ENCODE measurements at places on chromosomes 11 and 22. TPM values are rescaled to one million over a fixed set of nuclear protein-coding genes. Genes with fewer than 3 reads are reported as not detected.

HTR3A gene
- total RNA-seq, result not detected

GRAP2 gene
- not detected for total RNA-seq

MMP13 gene
- total RNA-seq, result not detected

RIMBP3C gene
- 0.09 TPM for total RNA-seq

CSF2RB gene
- 7.1 TPM for total RNA-seq

CHRDL2 gene
- total RNA-seq, result not detected

DNA sequence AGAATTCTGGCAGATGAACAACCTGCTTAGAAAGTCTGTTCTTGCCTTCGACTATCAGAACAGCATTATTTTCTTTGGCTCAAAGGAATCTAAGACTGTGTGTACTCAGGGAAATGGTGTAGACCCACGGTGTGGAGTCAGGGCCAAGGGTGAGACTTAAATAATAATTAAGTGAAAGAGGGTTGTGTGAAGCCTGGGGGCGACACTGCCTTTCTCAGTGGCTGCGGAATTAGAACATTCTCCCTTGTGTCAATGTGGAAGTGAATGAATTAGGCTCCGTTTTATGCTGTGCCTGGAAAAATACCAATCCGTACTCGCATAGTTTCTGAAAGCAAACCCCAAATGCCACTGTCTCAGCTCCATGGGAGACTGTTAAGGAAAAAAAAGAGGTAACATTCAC is 50.7 kb downstream of the NAV2 start:
- peak; percentile 43 for DNase-seq

GRCh38 chr11:67002297-67002913 is 20.5 kb upstream of the SYT12 start:
- DNase-seq, result no peak

GRCh38 chr22:30885591-30885990 is 83.0 kb downstream of the MORC2 start:
- no peak for DNase-seq

GRCh38 chr22:17772958-17773605 is 1.2 kb downstream of the BID start:
- no peak for DNase-seq

DNA sequence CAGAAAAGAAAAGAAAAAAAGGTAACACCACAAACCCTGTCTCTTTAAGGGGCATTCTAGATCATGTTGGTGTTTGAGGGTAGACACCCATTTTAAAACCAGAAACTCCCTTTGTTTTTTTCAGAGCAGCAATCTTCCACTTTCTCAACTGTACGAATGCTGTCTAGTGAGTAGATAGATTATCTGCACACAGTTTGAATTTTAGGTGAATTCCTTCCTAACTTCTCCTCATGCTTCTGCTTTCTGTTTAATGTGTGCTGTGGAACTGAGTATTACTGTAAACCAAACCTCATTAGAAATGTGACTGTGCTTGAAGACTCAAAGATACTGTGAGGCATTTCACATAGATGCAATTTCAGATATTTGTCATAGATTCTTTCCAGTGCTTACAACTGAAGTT is 102.4 kb downstream of the PRMT3 start:
- DNase-seq, result no peak

- DNase-seq, result no peak
Measured at GRCh38 chr22:39456522-39457197, at the start of gene MGAT3. Gene MGAT3 (plus strand): TSS chr22:39457012. CDS start chr22:39487348, 30,336 bp downstream.

DNA sequence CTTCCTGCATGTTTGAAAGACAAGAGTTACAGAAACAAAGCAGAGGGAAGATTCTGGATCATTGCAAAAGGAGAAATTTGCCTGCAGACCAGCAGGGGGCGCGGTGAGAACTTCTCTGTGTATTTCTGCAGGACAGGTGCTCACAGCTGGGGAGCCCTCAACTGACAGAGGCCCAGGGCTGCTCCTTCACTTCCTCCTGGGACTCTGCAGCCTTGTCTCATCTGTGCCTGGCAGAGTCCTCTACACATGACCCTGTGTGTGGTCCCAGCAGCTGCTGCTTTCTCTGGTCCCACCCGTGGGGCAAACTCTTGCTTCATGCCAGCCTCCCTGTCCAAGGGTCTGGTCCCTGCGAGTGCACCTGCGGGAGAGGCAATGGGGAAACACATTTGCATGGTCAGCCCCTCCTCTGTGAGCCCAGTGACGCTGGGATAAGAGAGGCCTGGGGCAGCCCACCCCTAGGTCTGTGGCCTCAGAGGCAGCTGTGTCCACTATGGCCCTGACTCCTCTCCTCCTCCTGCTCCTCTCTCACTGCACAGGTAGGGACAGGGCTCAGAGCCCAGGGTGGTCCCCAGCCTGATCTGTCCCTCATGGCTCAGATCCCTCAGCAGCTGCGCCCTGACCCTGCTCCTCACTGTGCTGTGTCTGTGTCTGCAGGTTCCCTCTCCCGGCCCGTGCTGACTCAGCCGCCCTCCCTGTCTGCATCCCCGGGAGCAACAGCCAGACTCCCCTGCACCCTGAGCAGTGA is 43.2 kb upstream of the VPREB1 start:
- DNase-seq, result peak; percentile 53

- no peak for DNase-seq
Measured at GRCh38 chr11:12223771-12224536, 113.6 kb downstream of the MICAL2 start.

DNA sequence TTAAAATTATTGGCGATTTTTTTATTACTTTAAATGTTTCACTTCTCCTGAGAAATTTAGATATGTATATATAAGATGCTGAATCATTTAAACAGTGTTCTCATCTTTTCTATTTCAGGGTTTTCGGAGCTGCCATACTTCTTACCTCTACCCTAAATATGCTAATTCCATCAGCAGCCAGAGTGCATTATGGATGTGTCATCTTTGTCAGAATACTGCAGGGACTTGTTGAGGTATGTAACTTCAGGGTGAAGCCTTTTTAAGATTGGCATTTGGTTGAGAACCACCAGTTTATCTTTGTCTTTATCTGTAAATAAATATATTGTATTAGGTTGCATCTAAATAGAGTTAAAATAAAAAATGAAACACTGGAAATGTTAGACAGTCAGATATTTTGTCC is 21.1 kb downstream of the SLC17A6 start:
- no peak for DNase-seq

DNA sequence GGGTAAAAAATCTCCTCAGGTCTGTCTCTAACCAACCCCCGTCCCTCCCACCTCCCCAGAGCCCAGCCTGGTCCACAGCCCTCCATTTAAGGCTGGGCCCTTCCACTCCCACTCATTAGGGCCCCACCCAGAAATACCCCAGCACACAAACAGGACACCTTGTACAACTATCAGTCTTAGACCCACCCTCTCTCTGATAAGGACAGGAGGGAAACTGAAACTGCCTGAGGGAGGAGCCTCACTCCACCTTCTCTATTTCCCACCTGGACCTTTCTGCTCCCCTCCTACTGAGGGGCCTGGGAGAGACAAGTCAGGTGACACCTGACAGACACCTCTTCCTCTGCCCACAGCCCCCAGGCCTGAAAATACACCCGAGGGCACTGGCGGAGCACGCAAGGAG is 90.2 kb downstream of the PLEKHA7 start:
- DNase-seq, result no peak

- no peak for DNase-seq
Measured at GRCh38 chr22:30824096-30824495, 129.4 kb downstream of the OSBP2 start.

DNA sequence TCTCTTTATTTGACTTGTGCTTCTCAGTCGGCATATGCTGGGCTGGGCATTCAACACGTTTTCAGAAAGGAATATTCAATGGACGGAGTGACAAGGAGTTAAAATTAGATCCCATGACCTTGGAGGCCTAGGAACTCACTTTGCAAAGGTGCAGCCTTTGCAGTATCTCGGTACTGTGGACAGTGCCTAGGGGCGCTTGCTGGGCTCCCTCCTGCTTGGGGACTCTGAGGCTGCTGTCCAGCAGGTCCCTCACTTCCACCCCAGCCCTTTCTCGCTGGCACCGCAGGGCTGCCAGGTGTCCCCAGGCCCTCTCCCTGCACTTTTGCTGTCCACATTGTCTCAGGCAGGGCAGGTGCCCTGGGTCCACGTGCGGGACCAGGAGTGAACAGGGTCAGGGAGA is 255.5 kb upstream of the B3GAT1 start:
- DNase-seq, result no peak

DNA sequence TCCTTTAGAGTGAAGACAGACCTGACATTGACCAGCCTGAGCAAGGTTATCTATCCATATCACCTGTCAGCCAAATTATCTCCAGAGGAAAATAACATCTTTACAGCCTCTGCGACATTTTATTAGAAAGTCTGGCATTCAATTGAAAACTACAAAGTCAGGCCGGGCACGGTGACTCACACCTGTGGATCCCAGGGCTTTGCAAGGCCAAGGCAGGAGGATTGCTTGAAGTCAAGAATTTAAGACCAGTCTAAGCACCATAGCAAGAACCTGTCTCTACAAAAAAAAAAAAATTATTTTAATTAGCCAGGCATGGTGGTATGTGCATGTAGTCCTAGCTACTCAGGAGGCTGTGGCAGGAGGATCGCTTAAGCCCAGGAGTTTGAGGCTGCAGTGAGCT is 141.6 kb downstream of the RCN1 start:
- DNase-seq, result no peak

- no peak for DNase-seq
Measured at GRCh38 chr11:123069908-123070821, 8.2 kb upstream of the HSPA8 start.

- no peak for DNase-seq
Measured at GRCh38 chr11:65485920-65486219, 13.0 kb upstream of the MALAT1 start.

GRCh38 chr11:12611352-12611751 is 62.9 kb upstream of the TEAD1 start:
- DNase-seq, result no peak

- no peak for DNase-seq
Measured at GRCh38 chr11:76786441-76787014, 3.4 kb downstream of the TSKU start.

DNA sequence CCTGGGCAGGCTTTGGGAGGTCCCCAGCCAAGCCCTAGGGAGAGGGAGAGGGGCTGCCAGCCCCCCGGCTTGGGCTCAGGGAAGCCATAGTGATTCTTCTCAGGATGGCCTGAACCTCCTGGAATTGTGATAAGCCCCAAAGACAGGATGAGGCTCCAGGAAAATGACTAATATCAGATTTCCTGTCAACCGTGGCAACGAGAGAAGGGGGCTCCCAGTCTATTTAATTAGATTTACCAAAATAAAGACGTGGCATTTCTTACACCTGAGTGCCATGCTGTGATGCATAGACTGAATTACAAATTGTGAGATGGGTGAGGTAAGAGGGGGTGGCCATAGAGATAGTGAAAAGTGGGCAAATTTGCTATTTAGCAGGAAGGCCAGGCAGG is 20.4 kb downstream of the SERPINH1 start:
- DNase-seq, result peak; percentile 88

GRCh38 chr11:130420478-130421198 is 7.8 kb downstream of the ADAMTS8 start:
- no peak for DNase-seq

DNA sequence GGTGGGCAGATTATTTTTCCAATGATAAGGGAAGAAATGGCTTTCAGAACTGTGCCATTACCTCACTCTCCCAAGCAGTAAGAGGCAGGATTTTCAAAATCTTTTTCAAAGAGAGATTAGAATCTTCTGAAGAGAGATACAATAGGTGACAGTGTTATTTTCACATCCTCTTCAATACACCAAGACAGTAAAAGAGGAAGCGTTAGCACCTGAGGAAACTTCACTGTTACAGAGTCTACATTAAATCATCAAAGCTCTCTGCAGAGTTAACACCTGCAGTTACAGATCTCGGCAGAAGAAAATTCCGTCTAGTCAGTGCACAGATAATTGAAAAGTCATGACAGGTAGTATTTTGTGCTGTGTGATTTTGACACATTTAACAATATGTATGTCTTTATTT is 144.9 kb downstream of the PGR start:
- no peak for DNase-seq

GRCh38 chr11:57619331-57619730 is 21.8 kb downstream of the SERPING1 start:
- DNase-seq, result no peak

- DNase-seq, result peak; percentile 47
Measured at GRCh38 chr11:35404388-35404775, 15.0 kb downstream of the SLC1A2 start.
